ENCODE measurements at places on chromosomes 7 and 10.

GRCh38 chr10:44908066-44908749, 2.9 kb upstream of the TMEM72 start:
- peak; percentile 57 for DNase-seq

DNA sequence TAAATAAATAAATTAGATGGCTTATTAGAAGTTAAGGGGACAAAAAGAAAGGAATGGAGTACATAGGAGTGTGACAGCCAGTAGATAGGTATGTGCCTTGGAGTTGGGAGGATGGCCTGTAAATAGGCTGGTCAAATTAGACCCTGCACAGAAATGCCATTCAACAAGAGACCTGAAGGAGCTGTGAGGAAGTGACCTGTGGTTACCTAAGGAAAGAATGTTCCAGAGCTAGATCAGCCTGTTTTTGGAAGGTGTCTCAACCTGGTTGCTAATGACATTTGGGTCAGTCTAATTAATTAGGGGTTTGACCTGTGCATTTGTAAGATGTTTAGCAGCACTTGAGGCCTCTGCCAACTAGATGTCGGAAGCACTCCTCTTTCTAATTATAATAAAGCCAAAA, 315.3 kb upstream of the PLXDC2 start:
- no peak for DNase-seq

DNA sequence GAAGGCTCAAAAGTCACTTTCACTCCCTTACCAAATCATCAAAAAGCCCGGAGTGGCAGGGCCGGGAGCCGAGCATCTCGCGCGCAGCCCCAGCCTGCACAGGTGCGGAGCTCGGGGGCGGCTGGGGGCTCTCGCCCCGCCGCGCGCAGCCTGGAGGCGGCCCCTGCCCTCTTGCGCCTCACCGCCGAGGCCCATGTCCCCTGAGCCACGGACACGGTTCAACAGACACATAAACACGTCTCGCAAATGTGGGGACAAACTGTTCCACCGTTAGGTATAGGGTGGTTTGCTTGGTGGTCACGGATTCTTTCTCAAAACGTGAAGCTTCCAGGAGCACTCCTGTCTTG, 700 bp downstream of the GSAP start:
- DNase-seq: no peak

DNA sequence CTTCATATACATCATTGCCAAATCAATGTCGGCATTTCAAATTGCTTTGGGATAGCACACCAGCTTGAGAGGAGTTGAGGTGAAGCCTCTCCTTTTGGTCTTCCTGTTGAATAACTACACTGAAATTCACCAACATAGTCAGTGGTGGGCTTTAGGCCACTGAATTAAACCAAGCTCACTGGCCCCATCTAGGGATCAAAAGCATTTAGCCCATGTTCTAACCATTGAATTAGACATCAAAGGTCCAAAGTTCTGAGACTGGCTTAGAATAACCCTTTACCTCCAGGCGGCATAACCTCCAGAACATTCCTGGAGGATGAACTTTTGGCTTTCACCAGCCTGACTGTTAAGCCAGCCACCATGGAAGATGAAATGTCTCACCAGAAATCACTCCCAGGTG, 54.6 kb downstream of the BPGM start:
- no peak for DNase-seq

DNA sequence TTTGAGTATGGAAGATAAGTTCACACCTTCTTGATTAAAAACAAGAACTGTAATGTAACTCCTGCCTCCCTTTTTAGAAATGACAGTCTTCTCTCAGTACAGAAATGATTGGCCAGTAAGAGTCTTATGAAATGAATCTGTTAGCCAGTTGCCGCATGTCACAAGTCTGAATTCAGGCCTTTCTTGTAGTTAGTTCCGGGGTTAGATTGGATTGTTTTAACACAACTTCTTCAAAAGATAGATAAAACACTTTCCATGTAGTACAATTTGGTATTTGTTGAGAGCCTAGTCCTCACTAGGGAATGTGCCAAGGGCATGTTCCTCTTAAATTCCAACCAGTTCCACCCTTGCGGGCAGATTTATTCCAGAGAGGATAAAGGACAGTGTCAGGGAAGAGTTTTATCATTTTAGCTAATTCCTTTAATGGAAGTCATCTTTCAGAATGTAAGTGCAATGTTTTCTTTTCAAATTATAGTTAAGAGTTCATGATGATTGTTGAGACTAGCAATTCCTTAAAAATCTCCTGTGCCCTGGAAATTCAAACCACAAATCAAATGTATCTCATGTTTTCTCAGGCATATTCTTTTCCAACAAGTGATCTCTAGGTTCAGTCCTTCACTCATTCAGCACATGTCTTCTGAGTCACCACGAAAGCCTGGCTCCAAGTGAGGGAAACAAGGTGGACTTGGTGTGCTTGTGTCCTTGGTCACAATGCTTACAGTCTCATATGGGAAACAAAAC, 4.1 kb downstream of the FHIP2A start:
- no peak for DNase-seq

- no peak for DNase-seq
These were observed 6.0 kb downstream of the INA start for GRCh38 chr10:103282961-103283360.

DNA sequence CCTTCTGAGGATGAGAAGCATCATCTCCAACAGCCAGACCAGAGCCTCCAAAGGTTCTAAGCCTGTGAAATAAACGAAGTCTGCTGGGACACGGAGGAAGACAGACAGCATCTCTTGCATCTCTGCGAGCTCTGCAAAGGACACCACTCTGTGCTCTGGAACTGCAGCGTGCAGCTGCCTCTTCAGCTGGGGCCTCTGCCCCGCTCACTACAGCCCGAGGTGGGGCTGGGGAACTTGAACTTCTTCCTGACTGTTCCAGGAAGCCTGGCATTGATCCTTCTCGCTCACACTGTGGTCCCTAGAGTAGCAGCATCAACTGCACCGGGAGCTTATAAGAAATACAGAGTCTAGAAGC, 163.3 kb downstream of the USP6NL start:
- DNase-seq: no peak

DNA sequence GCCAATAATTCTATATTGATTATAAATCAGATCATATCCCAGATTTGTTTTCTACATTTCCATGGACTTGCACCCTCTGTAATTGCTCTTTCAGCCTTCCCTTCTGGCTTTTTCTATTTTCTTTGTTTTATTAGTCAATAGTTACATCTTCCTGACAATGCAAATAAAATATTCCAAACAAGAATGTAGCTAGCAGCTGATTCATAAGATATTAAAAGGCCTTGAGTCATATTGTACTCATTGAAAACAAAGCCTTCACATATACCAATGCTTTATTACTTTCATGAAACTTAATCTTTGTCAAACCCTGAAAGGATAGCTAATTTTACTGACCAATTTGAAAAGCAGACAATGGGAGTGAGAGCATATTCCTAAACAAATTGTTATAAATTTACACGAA, 10.7 kb upstream of the SFMBT2 start:
- no peak for DNase-seq

- no peak for DNase-seq
These were observed 24.5 kb upstream of the OR13A1 start for GRCh38 chr10:45339894-45340293.

DNA sequence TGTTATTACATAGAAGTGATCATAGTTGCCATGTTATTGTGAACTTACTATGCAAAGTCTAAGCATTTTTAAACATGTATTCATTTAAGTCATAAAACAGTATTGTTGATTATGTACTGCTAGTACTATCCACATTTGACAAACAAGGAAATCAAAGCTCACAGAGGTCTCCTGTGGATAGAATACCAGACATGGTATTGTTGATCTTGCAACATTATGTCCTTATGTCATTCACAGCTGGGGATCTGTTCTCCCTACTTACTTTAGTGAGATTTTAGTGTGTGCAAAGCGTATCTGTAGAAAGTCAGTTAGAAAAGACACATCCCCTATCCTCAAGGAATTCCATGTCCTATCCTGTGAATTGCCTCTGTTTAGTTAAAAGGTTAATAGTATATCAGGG, 106.1 kb downstream of the SND1 start:
- DNase-seq: no peak

- no peak for DNase-seq
These were observed 12.4 kb downstream of the HIBADH start for GRCh38 chr7:27650283-27650682.

DNA sequence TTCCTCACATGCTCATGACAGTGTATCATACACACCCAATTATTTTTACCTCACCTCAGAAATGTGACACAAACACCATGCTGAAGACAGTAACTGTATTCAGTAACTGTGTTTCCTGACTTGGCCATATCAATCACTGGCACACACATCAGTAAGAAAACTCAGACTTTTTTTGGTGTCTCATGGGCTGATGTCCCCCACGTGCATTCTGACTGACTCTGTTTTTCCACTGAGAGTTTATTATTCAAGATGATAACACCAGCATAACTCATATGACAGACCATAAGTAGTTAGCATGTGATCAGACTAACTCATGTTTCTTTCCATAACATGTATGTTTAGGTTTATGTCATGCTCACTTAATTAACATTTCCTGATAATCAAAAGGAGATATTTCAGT, 124.8 kb downstream of the CD36 start:
- no peak for DNase-seq

DNA sequence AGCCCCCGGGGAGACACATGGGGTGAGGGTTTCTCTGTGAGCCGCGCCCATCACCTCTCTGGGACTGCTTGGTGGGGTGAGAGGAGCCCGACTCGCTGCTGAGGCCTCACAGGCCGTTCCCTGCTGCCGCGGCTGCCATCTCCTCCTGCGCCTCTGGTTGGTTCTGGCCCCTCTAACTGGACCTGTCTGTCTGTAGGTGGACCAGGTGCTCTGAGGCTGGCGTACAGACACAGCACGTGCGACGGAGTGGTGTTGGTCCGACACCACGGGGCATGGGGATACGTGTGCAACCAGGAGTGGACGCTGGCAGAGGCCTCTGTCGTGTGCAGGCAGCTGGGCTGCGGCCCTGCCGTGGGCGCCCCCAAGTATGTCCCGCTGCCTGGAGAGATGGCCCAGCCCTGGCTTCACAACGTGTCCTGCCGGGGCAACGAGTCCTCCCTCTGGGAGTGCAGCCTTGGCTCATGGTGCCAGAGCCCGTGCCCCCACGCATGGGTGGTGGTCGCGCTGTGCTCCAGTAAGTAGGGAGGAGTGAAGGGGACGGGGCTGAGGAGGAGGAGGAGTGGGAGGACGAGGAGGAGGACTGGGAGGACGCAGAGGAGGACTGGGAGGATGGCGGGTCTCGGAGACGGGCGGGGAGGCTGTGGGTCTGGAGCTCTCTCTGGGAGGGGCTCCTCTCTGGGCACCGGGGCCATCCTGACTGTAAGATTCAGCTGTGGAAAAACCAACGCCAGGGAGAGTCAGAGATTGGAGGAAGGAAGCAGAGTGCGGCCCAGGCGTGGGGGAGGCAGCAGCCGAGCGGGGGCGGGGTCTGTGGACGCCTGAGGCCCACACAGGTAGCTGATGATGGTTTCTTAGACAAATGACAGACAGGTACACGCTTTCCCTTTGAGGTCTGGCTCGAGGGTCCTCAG, 2.6 kb downstream of the SCART1 start:
- no peak for DNase-seq

- DNase-seq: no peak
These were observed 487.8 kb downstream of the ZNF33B start for GRCh38 chr10:42150428-42151061.

GRCh38 chr10:86635402-86635801, 18.9 kb upstream of the OPN4 start:
- no peak for DNase-seq

- DNase-seq: no peak
These were observed 9.8 kb upstream of the CYP2C18 start for GRCh38 chr10:94673614-94674321.

DNA sequence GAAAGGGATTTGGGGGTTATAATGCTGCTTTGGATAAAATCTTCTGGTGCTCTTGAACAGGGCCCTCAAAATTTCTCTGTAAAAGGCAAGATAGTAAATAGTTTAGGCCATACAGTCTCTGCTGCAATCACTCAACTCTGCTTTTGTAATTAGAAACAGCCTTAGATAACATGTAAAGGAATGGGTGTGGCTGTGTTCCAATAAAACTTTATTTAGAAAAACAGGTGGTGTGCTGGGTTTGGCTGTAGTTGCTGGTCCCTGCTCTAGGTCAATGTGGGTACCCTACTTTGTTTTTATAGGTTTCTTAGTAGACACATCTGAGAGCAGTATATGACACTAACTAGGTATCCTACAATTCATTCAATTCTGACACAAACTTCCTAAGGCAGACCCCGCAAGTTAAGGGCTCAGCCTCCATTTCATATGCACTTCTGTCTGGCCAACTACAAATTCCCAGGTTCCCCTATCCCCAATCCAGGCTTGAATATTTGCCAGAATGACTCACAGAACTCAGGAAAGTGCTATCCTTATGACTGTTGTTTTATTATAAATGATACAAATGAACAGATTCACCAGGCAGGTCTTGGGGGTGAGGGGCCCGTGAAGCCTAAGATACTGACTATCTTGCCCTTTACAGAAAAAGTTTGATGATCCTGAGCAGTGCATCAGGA, 349.9 kb downstream of the RPS24 start:
- no peak for DNase-seq

DNA sequence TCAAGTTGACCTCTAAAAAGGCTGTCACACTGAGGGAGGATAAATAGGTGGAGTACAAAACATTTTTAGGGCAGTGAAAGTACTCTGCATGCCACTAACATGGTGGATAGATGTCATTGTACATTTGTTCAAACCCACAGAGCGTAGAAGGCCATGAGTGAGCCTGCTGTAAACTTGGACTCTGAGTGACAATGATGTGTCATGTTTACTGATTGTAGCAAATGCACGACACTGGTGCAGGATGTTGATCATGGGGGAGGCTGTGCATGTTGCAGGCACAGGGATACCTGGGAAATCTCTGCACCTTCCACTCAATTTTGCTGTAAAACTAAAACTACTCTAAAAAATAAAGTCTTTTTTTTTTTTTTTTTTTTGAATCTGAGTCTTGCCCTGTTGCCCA, 52.5 kb upstream of the GRID1 start:
- DNase-seq: no peak

DNA sequence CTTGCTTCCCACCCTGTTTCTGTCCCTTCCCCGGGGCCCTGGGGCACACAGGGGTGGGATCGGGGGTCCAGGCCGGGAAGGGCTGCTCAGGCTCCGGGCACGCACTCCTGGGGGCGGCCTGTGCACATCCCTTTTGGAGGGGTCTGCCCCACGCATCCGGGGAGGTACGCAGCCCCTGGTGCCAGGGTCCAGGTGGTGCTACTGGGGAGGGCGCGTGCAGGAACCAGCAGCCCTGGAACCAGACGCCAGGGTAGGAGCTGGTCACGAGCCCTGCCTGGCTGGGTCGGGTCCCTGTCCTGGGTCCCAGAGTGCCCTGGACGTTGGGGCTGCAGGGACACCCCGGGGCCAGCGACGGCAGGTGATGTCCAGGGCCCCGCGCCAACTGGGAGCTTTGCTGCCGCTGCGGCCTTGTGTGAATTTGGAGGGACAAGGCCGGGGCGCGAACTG, 53.4 kb downstream of the GLRX3 start:
- DNase-seq: no peak

Measured in muscle of arm (tissue), 14 donors.